ENCODE measurements at places on chromosomes 6 and 20. TPM values are rescaled to one million over a fixed set of nuclear protein-coding genes. Genes with fewer than 3 reads are reported as not detected.

The CDH4 gene
- 0.05 TPM for total RNA-seq

The ADNP gene
- 69.2 TPM for total RNA-seq

The SAMD5 gene
- not detected for total RNA-seq

The MYH7B gene
- 0.20 TPM for total RNA-seq

The B4GALT5 gene
- total RNA-seq, result 23.4 TPM

The ATP9A gene
- 0.59 TPM for total RNA-seq

The ZNF391 gene
- total RNA-seq, result 0.39 TPM

The PBOV1 gene
- total RNA-seq, result not detected

The AVP gene
- total RNA-seq, result not detected

The PCSK2 gene
- not detected for total RNA-seq

The UFL1 gene
- 22.5 TPM for total RNA-seq

The SASH1 gene
- 0.59 TPM for total RNA-seq

The C6orf47 gene
- 21.6 TPM for total RNA-seq

The MUCL3 gene
- not detected for total RNA-seq

The BPIFB2 gene
- total RNA-seq, result not detected

The EYA4 gene
- not detected for total RNA-seq

The SAPCD1 gene
- 16.6 TPM for total RNA-seq

The SLC29A1 gene
- 58.3 TPM for total RNA-seq

The PAQR8 gene
- total RNA-seq, result 15.9 TPM

The MYB gene
- 77.9 TPM for total RNA-seq

The TGIF2 gene
- total RNA-seq, result 30.5 TPM

The BPIFB1 gene
- total RNA-seq, result not detected

The NFKBIE gene
- total RNA-seq, result 16.9 TPM

The CMTR1 gene
- total RNA-seq, result 69.4 TPM

The CDSN gene
- total RNA-seq, result not detected

The C20orf141 gene
- not detected for total RNA-seq

The FAM209B gene
- 1.5 TPM for total RNA-seq

The RIN2 gene
- total RNA-seq, result not detected

The SCRT2 gene
- total RNA-seq, result not detected

The NSFL1C gene
- 73.2 TPM for total RNA-seq

Measured in T-helper 2 cell treated with Interferon-gamma antibody and Interleukin-4, amounts not matched to agents 100 ng/mL and 5 ng/mL, for 36 hours (primary cell).